ENCODE measurements at places on chromosomes 4 and X. TPM values are rescaled to one million over a fixed set of nuclear protein-coding genes. Genes with fewer than 3 reads are reported as not detected.

COL4A6 gene
- 40.5 TPM for total RNA-seq

MAGEE1 gene
- 3.6 TPM for total RNA-seq

DNA sequence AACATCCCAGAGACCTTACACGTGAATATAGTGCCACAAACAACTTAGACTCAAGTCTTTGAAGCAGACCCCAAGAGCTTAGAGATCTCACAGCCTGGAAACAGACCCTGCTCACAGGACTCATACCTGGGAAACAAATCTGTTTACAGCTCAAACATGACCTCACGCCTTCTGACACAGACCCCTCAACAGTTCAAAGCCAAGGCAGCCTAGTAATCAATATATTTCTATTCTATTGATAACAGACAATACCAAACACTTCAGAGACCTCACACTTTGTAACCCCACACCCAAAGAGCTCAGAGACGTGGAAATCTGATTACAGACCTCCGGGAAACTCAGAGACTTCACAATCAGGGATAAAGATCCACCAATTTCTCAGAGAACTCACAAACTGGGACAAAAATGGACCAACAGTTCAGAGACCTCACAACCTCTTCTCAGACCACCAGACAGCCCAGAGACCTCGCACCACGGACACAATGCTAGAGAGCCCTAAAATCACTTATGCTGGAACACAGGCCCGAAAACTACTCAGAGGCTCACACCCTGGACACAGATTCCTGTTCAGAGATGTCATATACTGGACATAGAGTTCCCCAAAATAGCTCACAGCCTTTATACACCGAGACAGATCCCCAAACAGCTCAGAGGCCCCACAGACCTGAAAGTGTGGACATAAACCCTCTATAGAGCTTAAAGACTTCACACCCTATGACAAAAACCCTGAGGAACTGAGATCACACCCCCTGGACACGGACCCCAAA, 14.8 kb downstream of the SUV39H1 start:
- no peak overlapping the region for H3K27ac ChIP-seq
- no peak overlapping the region for H3K4me3 ChIP-seq
- DNase-seq, result no peak
- H3K4me1 ChIP-seq, result no peaks in the 10 kb centered on the region
- H3K27me3 ChIP-seq, result no peaks in the 10 kb centered on the region

SLC10A6 gene
- total RNA-seq, result not detected

DNA sequence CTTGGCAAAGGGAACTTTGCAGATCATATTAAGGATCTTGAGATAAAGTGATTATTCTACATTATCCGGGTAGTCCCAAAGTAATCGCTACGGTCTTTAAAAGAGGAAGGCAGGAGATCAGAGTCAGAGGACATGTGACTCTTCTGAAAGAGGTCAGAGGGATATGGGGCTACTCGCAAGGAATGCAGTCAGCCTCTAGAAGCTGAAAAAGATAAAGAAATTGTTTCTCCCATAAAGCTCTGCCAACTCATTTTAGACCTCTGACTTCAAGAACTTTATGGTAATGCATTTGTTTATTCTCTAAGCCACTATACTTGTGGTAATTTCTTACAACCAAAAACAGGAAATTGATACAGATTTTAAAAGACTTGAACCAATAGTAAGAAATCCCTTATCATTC, 48.6 kb downstream of the NPY5R start:
- no peaks in the 10 kb centered on the region for H3K27me3 ChIP-seq
- H3K4me1 ChIP-seq, result no peaks in the 10 kb centered on the region
- no peak overlapping the region for H3K27ac ChIP-seq
- H3K4me3 ChIP-seq, result no peak overlapping the region
- no peaks in the 10 kb centered on the region for H3K36me3 ChIP-seq

CSTF2 gene
- 19.8 TPM for total RNA-seq

ZMAT1 gene
- total RNA-seq, result 3.1 TPM

- DNase-seq, result no peak
- no peaks in the 10 kb centered on the region for H3K36me3 ChIP-seq
- H3K27ac ChIP-seq, result no peak overlapping the region
- H3K4me3 ChIP-seq, result no peak overlapping the region
These were observed 23.6 kb downstream of the GUCY1A1 start for GRCh38 chr4:155690044-155690837.

DNA sequence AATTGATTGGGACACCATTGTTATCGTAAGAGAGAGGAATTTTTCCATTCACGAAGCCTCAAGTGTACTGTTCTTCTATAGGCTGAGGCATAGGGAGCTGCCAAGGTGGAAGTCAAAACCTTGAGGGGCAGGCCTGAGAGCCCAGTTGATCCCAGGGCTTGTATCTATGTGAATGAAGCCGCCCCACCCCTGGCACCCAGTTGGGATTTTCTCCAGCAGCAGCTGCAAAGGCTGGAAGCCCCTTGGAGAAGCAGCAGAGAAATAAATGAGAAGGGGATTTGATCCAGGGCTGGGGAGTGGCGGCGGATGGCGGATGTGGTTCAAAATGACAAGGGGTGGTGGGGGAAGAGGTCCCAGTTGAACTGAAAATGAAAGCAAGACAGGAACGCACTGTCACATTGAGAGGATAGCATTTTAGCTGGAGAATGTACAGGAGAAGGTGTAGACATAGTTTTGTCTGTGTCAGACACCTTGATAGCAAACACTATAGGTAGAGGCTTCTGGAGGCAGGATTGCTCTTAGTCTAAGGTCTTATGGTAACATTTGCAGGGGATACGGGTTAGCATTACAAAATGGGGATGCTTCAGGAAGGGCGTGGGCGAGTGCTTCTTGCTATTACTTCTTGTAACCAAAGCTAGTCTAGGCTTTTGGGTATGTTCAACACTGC, 32.6 kb downstream of the DOCK11 start:
- H3K4me1 ChIP-seq, result no peaks in the 10 kb centered on the region
- no peak overlapping the region for H3K4me3 ChIP-seq
- no peaks in the 10 kb centered on the region for H3K27me3 ChIP-seq
- no peak overlapping the region for H3K27ac ChIP-seq

CDX4 gene
- 0.92 TPM for total RNA-seq

IL1RAPL1 gene
- 10.7 TPM for total RNA-seq

DNA sequence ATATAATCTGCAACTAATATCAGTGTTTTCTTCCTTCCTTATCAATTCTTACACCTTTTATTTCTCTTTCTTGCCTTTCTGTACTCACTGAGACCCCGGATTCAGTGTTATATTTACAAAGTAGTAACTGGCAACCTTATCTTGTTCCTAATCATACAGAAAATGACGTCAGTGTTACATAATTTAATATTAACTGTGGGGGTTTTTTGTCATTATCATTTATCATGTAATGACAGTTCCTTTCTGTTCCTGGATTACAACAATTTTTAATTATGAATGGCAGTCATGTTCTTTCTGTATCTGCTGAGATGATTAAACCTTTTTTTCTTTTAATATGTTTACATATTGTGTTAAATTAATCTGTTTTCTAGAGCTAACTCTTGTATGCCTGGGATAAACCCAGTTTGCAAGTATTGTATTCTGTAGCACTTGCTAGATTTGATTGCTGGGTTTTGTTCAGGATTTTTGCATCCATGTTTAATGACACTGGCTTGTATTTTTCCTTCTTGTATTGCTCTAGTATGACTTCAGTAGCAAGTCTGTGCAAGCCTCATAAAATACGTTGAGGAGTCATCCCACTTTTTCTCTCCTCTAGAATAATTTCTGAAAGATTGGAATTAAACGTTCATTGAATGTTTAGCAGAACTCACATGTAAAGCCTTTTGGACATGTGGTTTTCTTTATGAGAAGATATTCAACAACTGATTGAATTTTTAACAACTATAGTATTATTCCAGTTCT, 10.4 kb upstream of the HSPA4L start:
- H3K4me3 ChIP-seq, result no peak overlapping the region
- no peaks in the 10 kb centered on the region for H3K27me3 ChIP-seq
- H3K4me1 ChIP-seq, result no peaks in the 10 kb centered on the region
- H3K36me3 ChIP-seq, result no peaks in the 10 kb centered on the region

DNA sequence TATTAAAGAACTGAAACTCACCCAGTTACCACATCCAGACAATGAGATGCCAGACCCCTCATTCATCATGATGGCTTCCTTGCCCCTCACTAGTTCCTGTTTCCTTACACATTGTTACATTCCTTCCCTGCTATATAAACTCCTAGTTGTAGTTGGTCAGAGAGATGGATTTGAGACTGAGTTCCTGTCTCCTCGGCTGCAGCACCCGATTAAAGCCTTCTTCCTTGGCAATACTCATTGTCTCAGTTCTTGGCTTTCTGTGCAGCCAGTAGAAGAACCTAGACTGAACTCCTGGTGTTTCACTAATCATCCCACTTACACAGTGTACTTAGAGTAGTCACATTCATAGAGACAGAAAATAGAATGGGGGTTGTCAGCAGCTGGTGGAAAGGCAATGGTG, 324.7 kb downstream of the TRIML1 start:
- no peak overlapping the region for H3K27ac ChIP-seq
- no peak overlapping the region for H3K4me3 ChIP-seq

GRCh38 chrX:72408885-72409284, 103.2 kb upstream of the CITED1 start:
- H3K4me3 ChIP-seq, result no peak overlapping the region
- H3K36me3 ChIP-seq, result peaks cover 4% of the 10 kb centered on the region
- H3K27me3 ChIP-seq, result no peaks in the 10 kb centered on the region
- DNase-seq, result no peak

DNA sequence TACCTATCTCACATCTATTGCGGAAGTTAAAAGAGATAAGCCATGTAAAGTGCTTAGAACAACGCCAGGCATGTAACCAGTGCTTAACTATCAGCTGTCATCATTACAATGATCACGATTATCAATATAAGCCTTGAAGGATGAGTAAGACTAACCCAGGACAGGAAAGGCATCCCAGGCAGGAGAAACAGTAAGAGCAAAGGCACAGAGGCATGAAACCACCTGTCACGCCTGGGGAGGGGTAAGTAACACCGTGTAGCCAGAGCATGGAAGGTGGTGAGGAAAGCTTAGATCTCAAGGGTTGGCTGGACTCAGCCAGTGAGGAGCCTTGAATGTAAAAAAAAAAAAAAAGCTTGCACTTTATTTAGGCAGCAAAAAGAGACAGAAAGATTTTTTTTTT, 71.7 kb upstream of the NOCT start:
- H3K27ac ChIP-seq, result no peak overlapping the region
- DNase-seq, result no peak
- no peaks in the 10 kb centered on the region for H3K36me3 ChIP-seq
- H3K4me1 ChIP-seq, result no peaks in the 10 kb centered on the region

MAGEA2B gene
- not detected for total RNA-seq

- H3K27me3 ChIP-seq, result no peaks in the 10 kb centered on the region
- peaks cover 8% of the 10 kb centered on the region for H3K36me3 ChIP-seq
- no peaks in the 10 kb centered on the region for H3K4me1 ChIP-seq
- H3K4me3 ChIP-seq, result no peak overlapping the region
- no peak overlapping the region for H3K27ac ChIP-seq
- no peak for DNase-seq
These were observed 69.0 kb downstream of the STAG2 start for GRCh38 chrX:124030520-124030919.

GRCh38 chr4:37058826-37059225, 185.7 kb upstream of the NWD2 start:
- H3K27ac ChIP-seq, result no peak overlapping the region
- H3K4me3 ChIP-seq, result no peak overlapping the region
- H3K27me3 ChIP-seq, result no peaks in the 10 kb centered on the region
- no peaks in the 10 kb centered on the region for H3K36me3 ChIP-seq

DNA sequence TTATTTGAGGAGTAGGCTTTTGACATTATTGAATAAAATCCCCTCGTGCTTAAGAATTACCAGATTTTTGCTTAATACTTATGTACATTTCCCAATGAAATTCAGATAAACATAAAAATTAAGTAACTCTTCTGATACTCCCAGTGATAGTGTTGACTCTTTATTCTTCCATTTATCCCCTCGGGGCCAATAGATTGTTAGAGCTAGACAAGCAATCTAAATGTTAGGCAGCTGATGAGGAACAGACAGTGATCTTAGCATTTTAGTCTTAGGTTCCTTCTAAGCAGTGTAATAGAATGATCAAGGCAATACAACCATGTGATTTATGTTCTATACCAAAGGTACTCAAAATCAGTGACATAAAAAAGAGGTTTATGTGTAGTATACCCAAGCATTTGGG, 68.7 kb downstream of the USP9X start:
- H3K27ac ChIP-seq, result no peak overlapping the region
- H3K4me1 ChIP-seq, result no peaks in the 10 kb centered on the region
- no peak for DNase-seq
- peaks cover 23% of the 10 kb centered on the region for H3K36me3 ChIP-seq
- H3K27me3 ChIP-seq, result no peaks in the 10 kb centered on the region

DNA sequence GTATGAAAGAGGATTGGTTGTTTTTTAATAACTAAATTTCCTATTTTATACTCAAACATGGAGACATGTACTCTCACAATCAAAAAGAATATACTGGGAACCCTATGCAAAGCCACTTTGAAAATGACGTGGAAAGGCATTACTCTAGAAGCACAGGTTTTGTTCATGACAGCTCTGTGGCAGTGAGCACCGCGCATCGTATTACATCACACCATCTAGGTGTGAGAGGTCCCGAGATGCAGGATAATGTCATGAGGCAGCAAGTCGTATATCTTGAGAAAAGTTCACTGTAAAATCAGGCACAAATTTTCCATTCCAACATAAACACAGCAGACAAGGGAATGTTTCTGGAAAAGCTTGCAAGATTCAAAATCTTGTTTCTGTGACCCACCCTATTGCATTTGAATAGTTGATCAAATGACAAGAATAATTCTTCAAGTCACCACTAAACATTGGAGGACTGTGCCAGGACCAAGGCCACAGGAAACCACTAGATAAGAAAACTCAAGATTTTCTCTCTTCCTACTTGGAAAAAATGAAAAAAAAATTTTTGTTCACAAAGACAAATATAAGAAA, 127.6 kb downstream of the LDB2 start:
- H3K4me1 ChIP-seq, result no peaks in the 10 kb centered on the region
- DNase-seq, result no peak
- H3K36me3 ChIP-seq, result no peaks in the 10 kb centered on the region
- H3K27me3 ChIP-seq, result no peaks in the 10 kb centered on the region

GC gene
- not detected for total RNA-seq

GRCh38 chr4:57114973-57115372, 4.8 kb upstream of the IGFBP7 start:
- DNase-seq, result no peak
- H3K27ac ChIP-seq, result no peak overlapping the region
- H3K36me3 ChIP-seq, result no peaks in the 10 kb centered on the region

EGF gene
- 6.2 TPM for total RNA-seq

DNA sequence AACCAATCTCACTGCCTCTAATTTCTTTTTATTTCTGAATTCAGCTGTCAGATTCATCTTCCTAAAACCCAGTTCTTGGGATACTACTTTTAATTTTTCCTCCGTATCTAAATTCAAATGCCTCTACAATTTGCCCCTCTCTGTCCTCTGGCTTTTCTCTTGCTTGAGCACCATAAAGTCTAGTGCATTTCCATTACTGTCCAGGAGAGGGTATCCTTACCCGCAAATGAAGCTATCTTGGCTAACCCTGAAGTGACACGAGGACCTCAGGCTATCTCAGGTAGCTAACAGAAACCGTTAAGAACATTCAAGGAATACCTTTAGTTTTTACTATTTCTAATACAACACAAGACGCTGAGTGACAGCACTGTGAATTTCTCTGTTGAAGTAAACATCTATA, 49.4 kb upstream of the PRR32 start:
- no peaks in the 10 kb centered on the region for H3K4me1 ChIP-seq
- peak; percentile 42 for DNase-seq
- H3K36me3 ChIP-seq, result no peaks in the 10 kb centered on the region
- H3K4me3 ChIP-seq, result no peak overlapping the region

All from neural progenitor cell (in vitro differentiated cells).